ENCODE measurements at places on chromosomes 4 and X.

DNA sequence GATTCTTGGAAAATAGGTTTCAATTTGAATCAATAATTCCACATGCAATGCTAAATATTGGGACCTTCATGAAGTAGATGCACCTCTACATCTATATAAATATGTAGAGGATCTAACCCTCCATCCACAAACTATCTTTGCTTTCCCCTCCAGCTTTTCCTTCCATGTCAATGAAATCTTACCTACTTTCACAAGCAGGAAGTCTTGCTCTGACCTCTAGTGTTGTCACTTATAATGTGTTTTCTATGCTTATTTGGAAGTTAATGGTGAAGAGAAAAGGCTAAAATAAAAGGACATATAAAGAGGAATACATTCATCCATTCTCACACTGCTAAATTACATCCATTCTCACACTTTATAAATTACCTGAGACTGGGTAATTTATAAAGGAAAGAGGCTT is 472.7 kb upstream of the DIAPH2 start:
- no peak for DNase-seq

DNA sequence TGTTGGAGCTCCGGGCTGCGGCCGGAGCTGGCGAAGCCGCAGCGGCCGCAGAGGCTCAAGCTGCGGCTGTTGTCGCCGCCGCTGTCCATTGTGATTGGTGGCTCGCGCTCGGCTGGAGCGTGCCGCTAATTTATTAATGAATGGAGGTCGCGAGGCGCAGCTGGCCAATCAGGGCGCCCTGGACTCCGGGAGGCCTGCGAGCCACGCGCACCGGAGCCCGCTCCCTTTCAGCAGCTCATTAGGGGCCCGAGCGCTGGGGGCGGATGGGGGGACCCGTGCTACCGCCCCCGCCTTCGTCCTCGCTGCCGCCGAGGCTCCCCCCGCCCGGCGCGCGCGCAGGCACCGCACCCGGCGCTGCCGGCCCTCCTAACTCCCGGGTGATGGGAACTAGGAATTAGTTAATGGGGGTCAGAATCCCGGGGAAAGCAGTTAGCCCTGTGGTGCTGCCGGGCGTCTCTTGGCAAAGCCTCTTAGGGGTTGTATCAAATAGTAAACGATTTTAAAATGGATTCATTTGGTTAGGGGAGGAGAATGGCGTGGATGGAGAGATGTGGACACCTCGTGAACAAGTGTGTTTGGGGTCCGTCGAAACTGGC is 589 bp upstream of the NEUROG2 start:
- DNase-seq, result no peak

- no peak for DNase-seq
Observed at GRCh38 chr4:119736559-119736958, 108.0 kb upstream of the PDE5A start.

GRCh38 chr4:130640592-130640991 is 1544.6 kb downstream of the C4orf33 start:
- DNase-seq, result no peak

DNA sequence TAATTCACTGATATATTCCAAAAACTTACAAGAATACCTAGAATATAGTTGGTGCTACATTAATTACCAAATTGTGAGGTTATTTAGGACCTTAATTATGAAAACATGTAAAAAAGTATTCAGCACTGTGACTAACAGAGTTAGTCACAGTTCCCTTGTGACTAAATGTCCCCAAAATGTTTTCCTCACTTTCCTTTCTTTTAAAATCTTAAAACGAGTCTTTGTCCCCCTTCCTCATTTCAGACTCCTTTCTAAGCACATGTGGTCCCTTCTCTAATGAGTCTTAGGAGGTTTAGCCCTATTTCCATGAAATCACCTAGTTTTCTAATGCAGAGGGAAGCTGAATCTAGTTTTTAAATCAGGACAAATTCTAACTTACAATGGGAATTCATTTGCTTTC is 175.0 kb downstream of the PPP3CA start:
- no peak for DNase-seq

GRCh38 chrX:5180135-5180741 is 1048.4 kb downstream of the NLGN4X start:
- no peak for DNase-seq

GRCh38 chrX:67654301-67654700 is 110.5 kb downstream of the AR start:
- DNase-seq, result no peak
